Posterior vena cava (tissue), 2 donors: ENCODE measurements at places on chromosomes 11 and 22. TPM values are rescaled to one million over a fixed set of nuclear protein-coding genes. Genes with fewer than 3 reads are reported as not detected.

DNA sequence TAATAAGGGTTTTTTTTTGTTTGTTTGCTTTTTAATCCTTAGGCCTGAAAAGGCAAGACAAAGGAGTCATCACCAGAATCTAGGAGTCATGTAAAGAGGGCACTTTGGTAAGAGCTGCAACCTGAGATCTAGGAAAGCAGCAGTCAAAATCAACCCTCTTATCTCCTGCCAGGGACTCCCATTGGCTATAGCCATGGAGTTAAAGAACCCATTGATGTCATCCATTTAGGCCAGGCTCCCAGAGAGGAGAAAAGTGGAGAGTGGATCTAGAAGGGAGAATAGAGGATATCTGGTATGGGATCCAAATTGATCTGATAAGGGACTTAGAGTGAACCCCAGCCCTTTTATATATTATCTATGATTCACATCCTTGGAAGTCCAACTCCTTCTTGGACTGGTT, 35.9 kb downstream of the ZNF215 start:
- DNase-seq, result no peak

- no peak for DNase-seq
Observed at GRCh38 chr11:116665523-116665922, 107.3 kb downstream of the BUD13 start.

- DNase-seq, result no peak
Observed at GRCh38 chr11:33866936-33867335, 24.9 kb downstream of the LMO2 start.

The OR52E2 gene
- total RNA-seq, result not detected

The CCDC117 gene
- total RNA-seq, result 19.6 TPM

The RBMXL2 gene
- total RNA-seq, result not detected
